WTC11 (cell line): ENCODE measurements at places on chromosomes 16 and 17. TPM values are rescaled to one million over a fixed set of nuclear protein-coding genes. Genes with fewer than 3 reads are reported as not detected.
A peak's percentile ranks its signal among the peaks of the same experiment; 100 is the strongest.

Gene CHST4
- 9.9 to 12.8 TPM (median 12.0 TPM) in 3 replicates for total RNA-seq

Gene NPIPA8
- total RNA-seq, result 6.8 to 32.4 TPM (median 22.7 TPM) in 3 replicates

Gene SLC16A13
- 5.2 to 7.1 TPM (median 6.9 TPM) in 3 replicates for total RNA-seq

Gene SGCA
- 0.39 to 1.0 TPM in 2 of 3 replicates, not detected in the other for total RNA-seq

Gene PRPSAP2
- 47.0 to 51.4 TPM (median 50.9 TPM) in 3 replicates for total RNA-seq

Gene WFIKKN1
- 12.3 to 18.6 TPM (median 17.3 TPM) in 3 replicates for total RNA-seq

Gene ACE
- total RNA-seq, result 7.0 to 8.1 TPM (median 7.8 TPM) in 3 replicates

Gene MAF
- total RNA-seq, result 3.7 to 6.6 TPM (median 4.6 TPM) in 3 replicates

Gene NOL11
- total RNA-seq, result 61.5 to 67.0 TPM (median 66.4 TPM) in 3 replicates

Gene CD300H
- total RNA-seq, result not detected in 3 replicates

Gene NETO2
- 13.0 to 21.8 TPM (median 13.8 TPM) in 3 replicates for total RNA-seq

Gene STAT5A
- 6.6 to 10.9 TPM (median 9.7 TPM) in 3 replicates for total RNA-seq

Gene GALR2
- total RNA-seq, result 1.7 to 2.9 TPM (median 2.0 TPM) in 3 replicates

Gene BAIAP3
- total RNA-seq, result 15.2 to 18.8 TPM (median 16.5 TPM) in 3 replicates

Gene ZG16
- total RNA-seq, result not detected in 3 replicates

Gene TBX2
- total RNA-seq, result 0.09 to 0.41 TPM (median 0.21 TPM) in 3 replicates

DNA sequence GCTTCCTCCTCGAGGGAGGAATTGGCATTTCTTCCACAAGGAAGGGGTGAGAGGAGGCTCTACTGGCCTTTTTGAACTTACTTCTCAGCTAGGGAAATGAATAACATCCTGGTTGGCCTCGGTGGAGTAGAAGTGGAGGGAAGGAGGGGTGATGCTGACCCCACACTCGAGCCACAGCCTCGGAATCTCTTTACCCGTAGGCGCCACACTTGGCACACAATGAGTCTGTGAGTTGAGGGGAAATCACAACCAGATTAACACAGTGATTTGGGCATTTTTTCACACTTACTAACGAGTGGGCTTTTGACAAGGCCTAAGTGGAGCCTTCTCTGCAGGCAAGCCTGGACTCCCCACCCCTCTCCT lies 47.3 kb upstream of the TBX2 start:
- DNase-seq, result no peak

- no peak for DNase-seq
Observed at GRCh38 chr17:61484174-61484573, 32.0 kb downstream of the TBX4 start.

DNA sequence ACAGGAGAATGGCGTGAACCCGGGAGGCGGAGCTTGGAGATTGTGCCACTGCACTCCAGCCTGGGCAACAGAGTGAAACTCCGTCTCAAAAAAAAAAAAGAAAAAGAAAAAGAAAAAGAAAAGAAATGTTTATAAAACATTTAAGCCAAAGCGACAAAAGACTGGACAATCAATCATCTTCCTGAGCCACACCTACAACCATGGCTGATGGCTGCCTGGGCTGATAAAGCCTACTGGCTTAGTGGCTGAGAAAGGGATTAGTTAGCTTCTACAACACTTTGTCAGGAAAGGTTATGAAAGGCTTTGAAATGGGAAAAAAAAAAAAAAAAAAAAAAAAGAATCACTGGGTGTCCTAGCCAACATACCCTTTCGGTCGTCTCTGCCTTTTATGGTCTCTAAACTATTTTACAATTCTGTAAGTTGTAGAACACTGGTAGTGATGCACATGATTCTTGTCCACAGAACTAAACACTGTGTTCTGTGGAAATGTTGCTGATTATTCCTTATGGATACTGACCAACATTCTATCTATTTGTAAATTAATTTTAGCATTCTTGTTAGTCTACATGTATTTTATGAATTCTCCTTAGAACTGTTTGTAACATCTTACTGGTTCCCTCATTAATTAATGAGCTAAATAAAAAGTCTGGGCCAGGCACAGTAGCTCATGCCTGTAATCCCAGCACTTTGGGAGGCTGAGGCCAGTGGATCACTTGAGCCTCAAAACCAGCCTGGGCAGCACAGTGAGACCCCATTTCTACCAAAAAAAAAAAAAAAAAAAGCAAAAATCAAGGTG lies 45.5 kb downstream of the ZZEF1 start:
- no peak for DNase-seq

DNA sequence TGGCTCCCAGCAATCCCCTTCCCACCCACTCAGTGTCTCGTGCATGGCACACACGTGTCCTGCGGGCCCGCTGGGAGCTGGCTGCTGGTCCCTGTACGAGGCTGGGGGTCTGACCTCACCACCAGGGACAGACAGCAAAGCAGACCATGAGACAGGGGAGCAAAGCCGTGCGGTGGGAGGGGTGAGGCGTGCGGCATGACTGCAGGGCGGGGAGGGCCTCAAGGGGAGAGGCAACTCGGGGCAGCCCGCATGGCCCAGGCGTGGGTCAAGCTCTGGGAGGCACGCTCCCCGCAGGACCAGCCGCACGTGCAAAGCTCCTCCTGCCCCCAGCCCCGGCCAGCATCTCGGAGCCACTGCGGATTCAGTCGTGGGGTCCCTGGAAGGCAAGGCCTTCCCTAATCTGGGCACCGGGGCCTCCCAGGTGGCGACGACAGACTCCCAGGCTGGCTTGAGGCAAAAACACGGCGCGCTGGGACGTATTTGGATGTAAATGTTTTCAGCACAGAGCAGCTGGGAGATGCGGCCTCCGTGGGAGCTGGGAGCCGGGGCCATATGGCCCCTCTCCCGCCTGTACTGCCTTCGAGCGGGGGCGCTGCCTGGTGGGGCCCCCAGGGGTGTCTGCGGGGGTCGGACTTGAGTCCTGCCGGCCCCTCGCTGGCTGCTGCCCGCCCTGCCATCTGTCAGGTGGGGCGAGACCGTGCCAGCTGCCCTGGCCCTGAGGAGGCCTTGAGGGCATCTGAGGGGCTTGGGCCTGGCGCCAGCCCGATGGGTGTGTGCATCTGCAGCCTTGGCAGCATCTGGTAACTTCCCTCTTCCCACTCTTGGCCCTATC lies 12.2 kb upstream of the CBFA2T3 start:
- DNase-seq, result no peak

GRCh38 chr17:9261081-9262012 lies 240.0 kb downstream of the NTN1 start:
- no peak for DNase-seq

- DNase-seq, result peak; percentile 33
Observed at GRCh38 chr17:77146882-77147281, 6.1 kb downstream of the SEC14L1 start.

DNA sequence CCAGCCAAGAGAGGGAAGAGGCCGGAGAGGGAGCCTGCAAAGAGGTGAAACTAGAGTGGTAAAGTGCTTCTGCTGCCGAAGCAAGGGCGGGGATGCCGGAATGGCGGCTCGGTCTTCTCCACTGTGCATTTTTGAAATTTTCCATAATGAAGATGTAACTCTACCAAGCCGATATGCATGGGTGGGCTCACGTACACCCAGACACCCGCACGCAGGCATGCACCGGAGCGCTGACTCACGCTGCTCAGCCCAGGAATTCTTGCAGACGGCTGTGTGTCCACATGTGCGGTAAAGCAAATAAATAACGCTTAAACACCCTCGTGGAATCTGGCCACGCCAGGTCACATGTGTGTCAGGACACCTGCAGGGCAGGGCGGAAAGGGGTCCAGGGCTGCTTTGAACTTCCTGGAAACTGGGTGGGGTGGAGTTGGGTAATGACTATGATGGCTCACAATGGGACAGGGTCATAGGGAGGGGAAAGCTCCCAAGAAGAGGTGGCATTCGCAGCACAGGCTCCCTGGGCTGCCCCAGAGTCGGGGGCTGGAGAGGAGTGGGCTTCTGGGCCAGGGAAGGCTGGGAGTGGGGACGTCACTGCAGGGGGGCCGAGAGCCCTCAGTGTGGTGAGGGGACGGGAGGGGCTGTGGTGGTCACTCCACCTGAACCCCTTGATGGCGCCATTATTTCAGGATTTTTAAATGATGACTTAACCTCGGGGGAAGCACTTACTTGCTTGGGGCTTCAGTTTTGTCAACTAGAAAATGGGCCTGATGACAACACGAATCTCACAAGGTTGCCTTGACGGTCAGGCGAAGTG lies 265.5 kb downstream of the PARN start:
- DNase-seq, result peak; percentile 30

- DNase-seq, result no peak
Observed at GRCh38 chr16:82991966-82992675, 365.4 kb downstream of the CDH13 start.

- no peak for DNase-seq
Observed at GRCh38 chr16:27244363-27244755, 24.2 kb downstream of the NSMCE1 start.

GRCh38 chr16:66028510-66029216 lies 337.8 kb upstream of the CDH5 start:
- DNase-seq, result no peak

DNA sequence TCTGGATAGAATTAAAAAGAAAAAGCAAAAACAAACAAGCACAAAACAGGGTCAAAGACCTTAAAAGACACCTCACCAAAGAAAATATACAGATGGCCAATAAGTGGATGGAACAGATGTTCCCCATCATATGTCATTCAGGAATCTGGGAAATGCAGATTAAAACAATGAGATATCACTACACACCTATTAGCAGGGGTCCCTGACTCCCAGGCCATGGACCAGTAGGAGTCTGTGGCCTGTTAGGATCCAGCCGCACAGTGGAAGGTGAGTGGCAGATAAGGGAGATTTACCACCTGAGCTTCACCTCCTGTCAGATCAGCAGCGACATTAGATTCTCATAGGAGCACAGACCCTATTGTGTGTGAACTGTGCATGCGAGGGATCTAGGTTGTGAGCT lies 167.9 kb downstream of the HS3ST4 start:
- DNase-seq, result no peak

GRCh38 chr17:82830249-82830661 lies 9.6 kb downstream of the ZNF750 start:
- no peak for DNase-seq

- DNase-seq, result no peak
Observed at GRCh38 chr16:52446080-52446479, 100.9 kb downstream of the TOX3 start.

GRCh38 chr17:82458885-82459424 lies 414 bp downstream of the NARF start:
- peak; percentile 38 for DNase-seq

GRCh38 chr17:17809531-17810083 lies 27.2 kb downstream of the SREBF1 start:
- peak; percentile 84 for DNase-seq

- no peak for DNase-seq
Observed at GRCh38 chr17:40112191-40112711, 9.5 kb upstream of the MSL1 start.

DNA sequence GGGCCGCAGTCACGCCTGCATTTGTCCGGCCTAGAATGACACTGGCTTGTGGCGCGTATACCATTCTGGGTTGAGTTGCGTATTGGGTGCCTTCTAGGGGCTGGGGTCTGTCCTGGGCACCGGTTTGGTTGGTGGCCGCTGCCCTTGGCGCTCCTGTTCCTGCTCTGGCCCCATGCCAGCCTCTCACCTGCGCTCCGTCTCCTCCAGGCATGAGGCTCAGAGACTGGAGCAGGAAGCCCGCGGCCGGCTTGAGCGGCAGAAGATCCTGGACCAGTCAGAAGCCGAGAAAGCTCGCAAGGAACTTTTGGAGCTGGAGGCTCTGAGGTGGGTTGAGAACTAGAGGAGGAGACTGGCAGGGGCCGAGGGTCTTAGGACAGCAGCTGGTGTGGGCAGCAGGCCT lies 17.4 kb downstream of the CDIPT start:
- DNase-seq, result no peak

GRCh38 chr17:63707151-63707550 lies 7.2 kb upstream of the LIMD2 start:
- DNase-seq, result no peak

GRCh38 chr16:19884611-19885450 lies at the start of gene GPRC5B:
GPRC5B (minus strand) TSS chr16:19884848; CDS start chr16:19872845, 12,003 bp downstream.
- peak; percentile 50 for DNase-seq

GRCh38 chr16:14658063-14658462 lies 25.3 kb downstream of the BFAR start:
- DNase-seq, result no peak

- DNase-seq, result no peak
Observed at GRCh38 chr17:50432125-50432762, 6.2 kb downstream of the ACSF2 start.

DNA sequence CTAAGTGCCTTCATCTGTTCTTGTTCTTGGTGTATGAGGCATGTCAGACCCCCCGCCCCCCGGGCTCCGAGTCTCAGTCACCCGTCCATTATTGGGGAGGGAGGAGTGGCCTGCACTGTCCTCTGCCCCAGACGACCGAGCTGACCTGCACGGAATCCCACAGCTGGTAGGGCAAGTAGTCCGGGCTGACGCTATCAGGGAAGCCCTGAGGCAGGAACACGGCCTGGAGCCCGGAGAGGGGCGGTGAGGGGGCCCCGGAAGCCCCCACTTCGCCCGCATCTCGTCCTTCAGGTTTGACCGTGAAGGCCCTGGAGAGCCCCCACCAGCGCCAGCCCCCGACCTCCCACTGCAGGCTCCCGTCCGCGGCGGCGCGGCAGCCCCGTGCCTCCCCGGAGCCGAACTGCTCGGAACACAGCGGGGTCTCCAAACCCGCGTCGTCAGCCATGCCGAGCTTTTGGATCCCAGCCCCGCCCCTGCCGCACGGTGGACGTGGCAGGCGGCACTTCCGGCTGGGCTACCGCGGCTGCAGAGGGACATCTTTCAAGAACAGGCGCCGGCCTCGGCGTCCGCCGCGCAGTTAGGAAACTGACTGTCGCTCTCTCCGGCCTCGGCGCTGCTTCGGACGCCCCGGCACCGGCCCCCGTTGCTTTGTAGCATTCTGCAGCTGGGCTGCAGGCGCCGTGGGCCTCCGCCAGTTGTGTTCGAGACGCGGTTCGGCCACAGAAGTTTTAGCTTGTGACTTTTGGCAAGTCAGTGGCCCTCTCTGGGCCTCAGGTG lies at the start of gene RUSF1:
RUSF1 (minus strand) TSS at position 463 of the 777 bp plus-strand sequence; CDS start at position 445, 18 bp downstream.
- DNase-seq, result peak; percentile 91

DNA sequence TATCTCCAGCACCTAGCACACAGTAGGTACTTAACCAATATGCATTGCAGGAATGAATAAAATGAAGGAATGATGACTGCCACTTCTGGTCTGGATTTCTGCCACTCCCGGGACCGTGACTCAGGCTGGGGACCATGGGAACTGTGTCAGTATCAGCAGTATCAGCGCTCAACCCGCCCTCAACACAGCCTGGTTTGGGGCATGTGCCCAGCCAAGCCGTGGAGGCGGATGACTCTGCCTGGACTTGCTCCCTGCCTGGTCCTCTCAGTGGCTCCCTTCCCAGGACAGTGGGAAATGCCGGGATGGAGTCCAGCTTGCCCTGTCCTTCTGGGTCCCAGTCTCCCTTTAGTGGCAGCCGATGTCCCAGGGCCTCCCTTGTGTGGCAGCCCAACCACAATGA lies 55.1 kb downstream of the SRCIN1 start:
- DNase-seq, result no peak

DNA sequence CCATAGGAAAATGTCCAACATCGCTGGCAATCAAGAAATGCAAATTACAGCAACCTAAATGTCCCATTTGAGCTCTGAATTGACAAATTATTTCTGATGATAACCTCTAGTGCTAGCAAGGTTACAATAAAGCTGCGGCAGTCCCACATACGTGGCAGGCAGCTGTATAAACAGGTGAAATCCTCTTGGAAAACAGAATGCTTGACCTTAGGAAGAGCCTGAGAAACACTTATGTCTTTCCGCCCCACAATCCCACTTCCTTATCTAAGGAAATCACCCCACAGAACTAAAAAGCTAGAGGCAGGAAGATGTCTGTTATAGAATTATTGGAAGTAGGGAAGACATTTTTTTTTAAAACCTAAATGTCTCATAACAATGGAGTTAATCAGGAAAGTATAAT lies 154.3 kb downstream of the KATNIP start:
- no peak for DNase-seq
